Activated naive CD4-positive, alpha-beta T cell treated with anti-CD3 and anti-CD28 coated beads, Interleukin-2, amount 50 U/mL, for 16 hours (primary cell): ENCODE measurements at places on chromosomes 3 and 15.

DNA sequence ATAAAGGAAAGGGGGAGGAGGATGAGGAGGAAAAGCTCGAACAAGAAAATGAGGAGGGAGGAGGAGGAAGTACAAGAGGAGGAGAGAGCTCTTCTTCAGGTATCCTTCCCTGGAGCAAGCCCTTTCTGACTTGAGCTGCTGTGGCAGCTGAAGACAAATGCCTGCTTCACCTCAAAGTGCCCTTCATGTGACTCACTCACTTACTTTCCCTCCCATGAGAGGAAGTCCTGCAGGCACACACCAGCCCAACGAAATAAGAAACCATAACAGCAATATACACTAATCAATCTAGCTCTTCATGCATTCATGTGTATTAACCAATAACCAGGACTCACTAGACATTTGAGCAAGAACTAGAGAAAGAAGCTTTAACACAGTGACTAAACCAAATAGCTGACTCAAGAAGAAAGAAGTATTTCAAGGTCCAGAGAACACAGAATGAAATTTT, 251.9 kb downstream of the IGSF11 start:
- DNase-seq = no peak

- no peak for DNase-seq
These were observed 698.4 kb upstream of the CCDC54 start for GRCh38 chr3:106678657-106679390.

GRCh38 chr3:31218082-31218481, 314.6 kb upstream of the STT3B start:
- no peak for DNase-seq

DNA sequence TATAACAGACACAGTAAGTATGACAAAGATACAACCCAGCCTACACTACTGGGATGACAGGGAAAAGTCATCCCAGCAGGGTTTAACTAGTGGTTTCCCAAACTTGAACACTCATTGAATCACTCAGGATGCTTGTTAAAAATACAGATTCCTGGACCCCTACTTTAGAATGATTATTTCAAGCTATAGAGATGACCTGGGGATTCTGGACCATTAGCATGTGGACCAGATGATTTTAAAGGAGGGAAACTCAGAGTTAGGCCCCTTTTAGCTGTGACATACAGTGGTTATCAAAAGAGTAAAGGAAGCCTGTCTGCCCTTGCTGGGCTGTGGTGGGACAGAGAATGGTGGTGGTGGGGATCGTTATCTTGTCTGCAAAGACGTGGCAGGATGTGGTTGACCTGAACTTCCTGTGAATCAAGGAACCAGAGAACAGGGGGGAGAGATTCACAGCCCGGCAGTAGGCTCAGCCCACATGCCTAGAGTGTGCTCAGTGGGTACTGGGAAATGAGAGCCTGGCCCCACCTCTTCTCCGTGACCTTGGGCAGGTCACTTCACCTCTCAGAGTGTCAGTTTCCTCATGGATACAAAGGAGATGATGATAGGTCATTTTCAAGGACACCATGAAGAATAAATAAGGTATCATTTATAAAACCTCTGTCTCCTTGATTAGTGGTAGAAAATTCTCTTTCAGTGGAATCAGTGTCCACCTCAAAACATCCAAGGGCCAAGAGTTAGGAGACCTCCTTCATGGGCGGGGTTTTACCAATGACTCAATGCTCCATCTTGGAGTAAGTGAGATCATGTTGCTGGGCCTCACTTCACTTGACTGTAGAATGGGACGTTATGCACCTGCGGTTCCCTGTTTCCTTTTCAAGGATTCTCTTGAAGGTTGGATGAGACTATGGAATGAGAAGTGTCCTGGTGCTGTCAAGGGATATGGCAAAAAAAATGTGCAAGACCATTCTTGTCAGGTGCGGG, 306.5 kb downstream of the RPLP1 start:
- peak; percentile 83 for DNase-seq
